ENCODE measurements at places on chromosomes 16 and 17.

GRCh38 chr16:3651461-3652372, 2.8 kb upstream of the DNASE1 start:
- peaks cover 11% of the 10 kb centered on the region for H3K4me1 ChIP-seq
- H3K27ac ChIP-seq: peak overlapping the region; percentile 42
- H3K4me3 ChIP-seq: no peak overlapping the region
- peaks cover 48% of the 10 kb centered on the region for H3K36me3 ChIP-seq
- no peaks in the 10 kb centered on the region for H3K27me3 ChIP-seq

DNA sequence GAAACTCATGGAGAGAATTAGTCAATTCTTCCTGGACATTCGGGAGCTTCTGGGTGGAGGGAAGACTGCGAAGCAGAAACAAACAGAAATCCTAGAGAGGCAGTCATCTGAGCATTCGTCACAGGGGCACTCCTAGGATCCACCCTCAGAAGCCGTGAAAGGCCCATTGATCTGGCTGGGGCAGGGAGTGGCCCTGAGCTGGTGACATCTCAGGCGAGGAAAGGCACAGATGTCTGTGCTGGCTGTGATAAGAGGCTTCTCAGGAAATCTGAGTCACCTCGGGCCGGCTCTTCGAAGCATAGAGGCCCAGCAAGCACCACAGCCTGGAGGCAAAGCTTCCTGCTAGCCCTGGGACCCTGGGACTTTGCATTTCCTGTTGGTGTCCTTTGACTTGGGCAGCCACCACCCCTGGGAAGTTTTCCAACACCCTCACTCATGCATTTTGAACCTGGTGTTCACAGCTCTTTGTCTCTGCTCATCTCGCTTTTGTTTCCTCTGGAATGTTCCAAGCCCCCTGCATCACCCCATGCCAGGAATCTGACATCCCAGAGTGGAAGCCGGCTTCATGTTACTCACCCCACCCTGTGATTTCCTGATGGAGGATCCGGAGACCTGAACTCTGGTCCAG, 23.3 kb upstream of the CDRT4 start:
- peak; percentile 10 for DNase-seq
- no peak overlapping the region for H3K4me3 ChIP-seq
- H3K27me3 ChIP-seq: no peaks in the 10 kb centered on the region
- H3K36me3 ChIP-seq: peaks cover 81% of the 10 kb centered on the region
- H3K27ac ChIP-seq: peak overlapping the region; percentile 95
- H3K4me1 ChIP-seq: peaks cover 33% of the 10 kb centered on the region

DNA sequence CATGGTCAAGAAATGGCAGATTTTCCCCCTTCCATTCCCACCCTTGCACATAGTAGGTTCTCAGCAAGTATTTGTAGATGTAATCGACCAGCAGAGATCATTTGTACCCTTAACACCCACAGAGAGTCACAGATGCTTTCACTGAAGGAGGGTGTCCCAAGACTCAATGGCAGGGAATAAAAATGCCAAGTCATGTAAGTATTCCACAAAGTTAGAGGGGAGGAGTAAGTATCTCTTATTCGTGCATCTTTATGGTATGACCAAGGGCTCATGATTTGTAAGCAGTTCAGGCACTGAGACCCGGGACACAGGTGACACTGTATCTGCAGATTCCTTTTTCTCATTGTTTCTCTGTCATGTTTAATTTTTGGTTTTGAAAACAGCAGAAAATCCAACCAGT, 489.6 kb downstream of the MAF start:
- no peaks in the 10 kb centered on the region for H3K36me3 ChIP-seq
- H3K27me3 ChIP-seq: peaks cover 8% of the 10 kb centered on the region
- H3K4me1 ChIP-seq: peaks cover 57% of the 10 kb centered on the region
- no peak overlapping the region for H3K27ac ChIP-seq
- no peak for DNase-seq

DNA sequence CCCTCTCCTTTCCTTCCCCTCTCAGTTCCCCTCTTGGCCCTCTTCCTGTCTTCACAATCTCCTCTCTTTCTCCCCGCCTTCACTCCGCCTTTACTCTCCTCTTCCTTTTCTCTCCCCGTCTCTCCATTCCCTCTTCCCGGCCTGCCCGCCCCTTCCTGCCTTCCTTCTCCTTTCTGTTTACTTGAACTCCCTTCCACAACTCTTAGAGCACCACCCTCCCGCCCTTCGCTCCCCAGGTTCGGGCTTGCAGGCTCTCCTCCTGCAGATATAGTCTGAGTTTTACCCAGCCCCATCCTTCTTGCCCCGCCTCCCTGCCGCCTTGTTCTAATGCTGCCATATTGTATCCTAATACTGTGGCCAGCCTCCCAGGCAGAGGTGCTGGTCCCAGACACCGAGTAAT, 201.5 kb upstream of the N4BP1 start:
- H3K27ac ChIP-seq: no peak overlapping the region
- H3K36me3 ChIP-seq: no peaks in the 10 kb centered on the region
- DNase-seq: no peak

GRCh38 chr16:31107465-31107867, 720 bp upstream of the BCKDK start:
- peak overlapping the region; percentile 57 for H3K27ac ChIP-seq
- peaks cover 3% of the 10 kb centered on the region for H3K27me3 ChIP-seq
- peak overlapping the region; percentile 88 for H3K4me3 ChIP-seq
- no peak for DNase-seq

- no peak overlapping the region for H3K4me3 ChIP-seq
- peaks cover 35% of the 10 kb centered on the region for H3K36me3 ChIP-seq
- H3K4me1 ChIP-seq: peaks cover 15% of the 10 kb centered on the region
- H3K27me3 ChIP-seq: no peaks in the 10 kb centered on the region
Measured at GRCh38 chr17:77502626-77503292, 362.0 kb downstream of the SEC14L1 start.

DNA sequence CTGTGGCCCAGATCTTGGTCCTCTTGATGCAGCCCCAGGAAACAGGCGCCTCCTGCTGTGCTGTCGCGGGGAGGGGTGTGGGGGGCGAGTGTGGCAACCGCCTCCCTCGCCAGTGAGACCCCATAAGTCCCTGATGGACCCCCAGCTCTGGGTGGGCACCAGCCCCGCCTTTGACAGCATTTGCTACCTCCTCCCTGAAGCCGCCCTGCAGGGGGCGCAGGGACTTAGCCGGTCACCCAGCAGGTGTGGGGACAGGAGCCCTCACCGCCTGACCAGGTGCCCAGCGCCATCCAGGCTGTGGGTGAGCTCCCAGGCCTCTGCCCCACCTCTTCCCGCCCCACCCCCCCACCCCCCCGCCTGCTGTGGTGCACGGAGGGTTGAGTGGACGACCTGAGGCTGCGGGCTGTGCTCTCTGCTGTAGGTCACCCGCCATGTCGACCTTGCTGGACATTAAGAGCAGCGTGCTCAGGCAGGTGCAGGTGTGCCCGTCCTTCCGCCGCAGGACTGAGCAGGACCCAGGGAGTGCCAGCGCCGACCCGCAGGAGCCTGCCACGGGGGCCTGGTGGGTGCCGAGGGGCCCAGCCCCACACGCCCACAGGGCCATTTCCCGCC, 4.8 kb downstream of the BAIAP3 start:
- no peak overlapping the region for H3K4me3 ChIP-seq
- H3K36me3 ChIP-seq: no peaks in the 10 kb centered on the region
- peaks cover 69% of the 10 kb centered on the region for H3K27me3 ChIP-seq
- DNase-seq: peak; percentile 70
- peaks cover 5% of the 10 kb centered on the region for H3K4me1 ChIP-seq

GRCh38 chr17:68291836-68292688, 767 bp downstream of the ARSG start:
- H3K27ac ChIP-seq: no peak overlapping the region
- H3K27me3 ChIP-seq: peaks cover 77% of the 10 kb centered on the region
- H3K4me1 ChIP-seq: peaks cover 29% of the 10 kb centered on the region
- H3K36me3 ChIP-seq: no peaks in the 10 kb centered on the region
- peak overlapping the region; percentile 80 for H3K4me3 ChIP-seq

DNA sequence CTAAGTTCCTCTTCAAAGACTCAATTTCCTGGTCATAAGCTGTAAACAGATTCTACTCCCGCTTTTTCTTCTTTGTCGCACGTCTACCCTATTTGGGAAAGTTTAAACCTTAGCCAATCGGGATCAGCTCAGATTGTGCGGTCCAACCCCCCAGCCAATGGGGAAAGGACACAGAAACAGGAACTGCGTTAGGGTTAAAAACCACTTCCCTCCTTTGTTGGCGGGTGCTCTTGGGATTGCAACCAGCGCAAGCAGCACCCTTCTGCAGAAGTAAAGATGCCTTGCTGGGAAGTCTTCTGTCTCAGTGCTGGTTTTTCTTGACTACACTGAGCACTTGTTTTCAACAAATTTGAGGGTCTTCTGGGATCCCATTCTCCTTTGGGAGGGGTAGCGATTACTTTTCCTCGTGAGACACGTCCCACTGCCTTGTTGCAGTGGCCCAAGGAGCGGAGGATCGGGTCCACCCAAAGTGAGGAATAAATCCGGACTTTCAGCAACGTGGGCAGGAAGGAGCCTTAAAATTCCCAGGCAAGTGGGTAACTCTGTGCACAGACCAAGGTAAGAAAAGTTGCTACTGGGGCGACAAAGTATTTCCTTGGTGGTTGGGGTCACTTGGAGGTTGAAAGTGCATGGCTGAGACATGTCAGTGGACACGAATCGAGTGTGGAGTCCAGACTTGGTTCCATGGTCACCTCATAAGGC, 1.0 kb upstream of the YPEL3 start:
- peak overlapping the region; percentile 89 for H3K4me3 ChIP-seq
- peaks cover 10% of the 10 kb centered on the region for H3K27me3 ChIP-seq
- peak overlapping the region; percentile 98 for H3K27ac ChIP-seq
- peaks cover 53% of the 10 kb centered on the region for H3K4me1 ChIP-seq
- no peak for DNase-seq
- H3K36me3 ChIP-seq: peaks cover 51% of the 10 kb centered on the region

GRCh38 chr17:74455025-74455545, 11.3 kb upstream of the CD300A start:
- H3K4me3 ChIP-seq: peak overlapping the region; percentile 56
- peak; percentile 31 for DNase-seq
- H3K4me1 ChIP-seq: peaks cover 56% of the 10 kb centered on the region
- H3K27me3 ChIP-seq: peaks cover 46% of the 10 kb centered on the region
